ENCODE measurements at places on chromosomes 16 and 17. TPM values are rescaled to one million over a fixed set of nuclear protein-coding genes. Genes with fewer than 3 reads are reported as not detected.

Gene LMF1
- total RNA-seq, result 18.2 TPM

Gene PLEKHG4
- 6.9 TPM for total RNA-seq

Gene SEZ6
- not detected for total RNA-seq

Gene CNGB1
- total RNA-seq, result not detected

Gene C16orf46
- total RNA-seq, result 0.49 TPM

Gene SREBF1
- total RNA-seq, result 23.6 TPM

Gene MTMR4
- total RNA-seq, result 38.7 TPM

Gene WSCD1
- 8.0 TPM for total RNA-seq

Gene UMOD
- total RNA-seq, result not detected

Gene C17orf107
- 2.5 TPM for total RNA-seq

Gene ZP2
- total RNA-seq, result not detected

Gene TBC1D3I
- 1.1 TPM for total RNA-seq

Gene CD300LB
- 1.6 TPM for total RNA-seq

Gene CCL7
- total RNA-seq, result not detected

Gene SLC16A5
- total RNA-seq, result 11.4 TPM

Gene TXNDC17
- total RNA-seq, result 28.0 TPM

Gene TEX19
- not detected for total RNA-seq

Gene AHSP
- total RNA-seq, result not detected

Gene ZNF48
- total RNA-seq, result 7.4 TPM

Gene ITPRIPL2
- total RNA-seq, result 71.5 TPM

Gene ZG16
- 0.12 TPM for total RNA-seq

Gene MYL4
- total RNA-seq, result 0.96 TPM

Gene TP53TG3D
- total RNA-seq, result not detected

Gene POLR3K
- 6.1 TPM for total RNA-seq

Gene STXBP4
- 20.4 TPM for total RNA-seq

Gene RNF227
- total RNA-seq, result 1.9 TPM

Gene NIP7
- 11.5 TPM for total RNA-seq

Gene KRT31
- total RNA-seq, result not detected

Gene GCGR
- total RNA-seq, result 0.63 TPM

Gene CA4
- 6.5 TPM for total RNA-seq

Gene ITGA2B
- total RNA-seq, result 3.4 TPM

Gene TBC1D3B
- total RNA-seq, result 5.0 TPM

Gene ABCC12
- not detected for total RNA-seq

Gene TNFSF13
- 17.7 TPM for total RNA-seq

Gene ABCA9
- total RNA-seq, result 100 TPM

Gene ZFP3
- 4.0 TPM for total RNA-seq

Gene CCDC144A
- total RNA-seq, result 2.5 TPM

Gene SMIM22
- not detected for total RNA-seq

Gene TAT
- not detected for total RNA-seq

Gene ATXN1L
- 31.2 TPM for total RNA-seq
